Ovary (tissue), 10 donors: ENCODE measurements at places on chromosomes 13 and 19. TPM values are rescaled to one million over a fixed set of nuclear protein-coding genes. Genes with fewer than 3 reads are reported as not detected.

GRCh38 chr13:99040536-99041131 lies 62.8 kb upstream of the DOCK9 start:
- DNase-seq: no peak
- H3K4me3 ChIP-seq: no peak overlapping the region
- no peaks in the 10 kb centered on the region for H3K4me1 ChIP-seq
- H3K27ac ChIP-seq: no peak overlapping the region
- H3K27me3 ChIP-seq: no peaks in the 10 kb centered on the region

DNA sequence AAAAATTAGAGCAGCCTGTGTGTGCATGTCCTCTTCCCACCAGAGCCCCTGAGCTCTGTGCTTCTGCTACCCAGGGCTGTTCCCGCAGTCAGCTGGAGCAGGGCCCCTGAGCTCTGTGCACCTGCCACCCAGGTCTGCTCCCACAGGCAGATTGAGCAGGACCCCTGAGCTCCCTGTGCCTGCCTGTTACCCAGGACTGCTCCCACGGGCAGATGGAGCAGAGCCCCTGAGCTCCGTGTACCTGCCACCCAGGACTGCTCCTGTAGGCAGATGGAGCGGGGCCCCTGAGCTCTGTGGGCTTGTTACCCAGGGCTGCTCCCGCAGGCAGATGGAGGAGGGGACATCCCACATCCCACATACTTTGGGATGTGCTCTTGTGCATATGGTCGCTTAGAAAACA lies 186.8 kb upstream of the SOX1 start:
- no peak overlapping the region for H3K4me3 ChIP-seq
- H3K27me3 ChIP-seq: no peaks in the 10 kb centered on the region
- H3K27ac ChIP-seq: no peak overlapping the region

DNA sequence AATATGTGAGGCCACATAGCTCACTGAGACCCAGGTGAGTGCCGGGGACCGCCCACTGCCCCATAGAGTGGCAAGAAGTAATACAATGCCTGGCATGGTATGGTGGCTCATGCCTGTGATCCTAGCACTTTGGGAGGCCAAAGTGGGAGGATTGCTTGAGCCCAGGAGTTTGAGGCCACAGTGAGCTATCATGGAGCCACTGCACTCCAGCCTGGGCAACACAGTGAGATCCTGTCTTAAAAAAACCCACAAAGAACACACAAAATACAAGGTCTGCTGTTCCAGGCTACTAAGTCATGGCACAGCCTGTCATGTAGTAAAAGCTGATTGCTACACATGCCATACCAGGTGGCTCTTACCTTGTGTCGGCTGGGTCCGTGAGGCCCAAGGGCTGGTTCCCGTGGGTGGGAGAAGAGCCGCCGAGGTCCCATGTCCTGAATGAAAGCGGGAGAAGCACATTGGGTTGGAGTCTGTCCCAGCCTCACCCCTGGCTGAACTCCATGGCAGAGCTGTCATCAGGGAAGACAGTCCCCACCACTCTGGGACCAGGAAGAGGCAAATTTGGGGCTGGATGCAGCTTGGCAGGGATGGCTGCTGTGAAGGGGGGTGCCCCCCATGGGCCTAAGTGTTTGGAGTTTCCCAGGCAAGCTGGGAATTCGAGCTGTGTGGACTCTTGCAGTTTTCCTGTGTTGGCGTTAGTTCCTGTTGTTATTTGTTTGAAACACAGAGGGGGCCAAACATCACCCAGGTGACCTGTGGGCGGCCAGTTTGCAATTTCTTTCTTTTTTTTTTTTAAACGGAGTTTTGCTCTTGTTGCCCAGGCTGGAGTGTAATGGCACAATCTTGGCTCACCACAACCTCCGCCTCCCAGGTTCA lies 3.2 kb upstream of the FDX2 start:
- H3K27me3 ChIP-seq: no peaks in the 10 kb centered on the region
- no peak overlapping the region for H3K27ac ChIP-seq
- peaks cover 3% of the 10 kb centered on the region for H3K4me1 ChIP-seq
- H3K36me3 ChIP-seq: no peaks in the 10 kb centered on the region
- no peak overlapping the region for H3K4me3 ChIP-seq
- no peak for DNase-seq

GRCh38 chr13:102852556-102852955 lies 6.7 kb downstream of the ERCC5 start:
- DNase-seq: no peak
- no peaks in the 10 kb centered on the region for H3K36me3 ChIP-seq
- H3K4me1 ChIP-seq: peaks cover 2% of the 10 kb centered on the region
- H3K4me3 ChIP-seq: no peak overlapping the region
- no peak overlapping the region for H3K27ac ChIP-seq

DNA sequence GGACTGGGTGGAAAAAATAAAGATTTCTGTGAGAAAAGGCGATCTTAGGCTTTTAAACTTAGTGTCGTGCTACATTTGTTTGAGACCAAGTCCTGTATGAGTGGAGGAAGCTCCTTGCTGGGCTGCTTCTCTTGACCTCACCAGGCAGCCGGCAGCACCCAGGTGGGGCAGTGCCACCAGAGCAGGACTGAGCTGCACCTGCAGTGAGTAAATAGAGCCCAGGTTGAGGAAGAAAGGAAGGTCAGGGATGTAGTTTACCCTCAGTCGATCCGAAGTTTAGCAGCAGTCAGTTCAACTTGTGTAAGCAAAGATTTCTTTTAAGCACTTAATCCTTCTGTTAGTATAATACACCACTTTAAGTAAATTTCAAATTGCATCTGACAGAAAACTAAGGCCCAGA lies 13.6 kb downstream of the HNRNPM start:
- DNase-seq: no peak
- H3K27me3 ChIP-seq: no peaks in the 10 kb centered on the region
- no peaks in the 10 kb centered on the region for H3K36me3 ChIP-seq
- H3K4me3 ChIP-seq: no peak overlapping the region
- H3K27ac ChIP-seq: no peak overlapping the region

DNA sequence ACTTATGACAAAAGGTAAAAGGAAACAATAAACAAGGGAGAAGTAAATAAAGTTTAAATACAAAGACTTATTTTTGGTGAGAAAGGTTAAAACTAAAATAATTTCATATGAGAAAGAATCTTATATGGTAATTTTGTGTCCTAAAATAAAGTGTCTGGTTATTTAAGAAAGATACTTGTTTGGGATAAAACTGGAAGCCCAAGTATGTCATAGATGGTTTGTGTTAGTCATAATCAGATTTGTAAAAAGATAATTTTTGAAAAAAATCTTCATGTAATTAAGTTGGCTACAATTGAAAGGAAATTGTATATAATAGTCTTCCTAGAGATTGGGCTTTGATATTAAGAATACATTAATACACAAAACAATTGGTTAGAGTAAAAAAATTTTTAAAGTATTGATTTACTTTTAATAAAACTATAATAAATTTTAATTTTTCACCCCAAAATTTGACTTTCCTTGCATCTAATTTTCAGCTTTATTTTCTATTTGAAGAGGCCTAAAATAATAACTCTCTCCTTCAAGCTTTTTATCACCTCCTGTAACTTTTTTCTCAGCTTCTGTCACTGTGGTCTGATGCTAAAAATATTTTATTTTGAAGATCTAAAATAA lies 315.6 kb downstream of the SLITRK5 start:
- no peak for DNase-seq
- no peaks in the 10 kb centered on the region for H3K36me3 ChIP-seq
- no peak overlapping the region for H3K27ac ChIP-seq
- no peak overlapping the region for H3K4me3 ChIP-seq
- no peaks in the 10 kb centered on the region for H3K4me1 ChIP-seq

DNA sequence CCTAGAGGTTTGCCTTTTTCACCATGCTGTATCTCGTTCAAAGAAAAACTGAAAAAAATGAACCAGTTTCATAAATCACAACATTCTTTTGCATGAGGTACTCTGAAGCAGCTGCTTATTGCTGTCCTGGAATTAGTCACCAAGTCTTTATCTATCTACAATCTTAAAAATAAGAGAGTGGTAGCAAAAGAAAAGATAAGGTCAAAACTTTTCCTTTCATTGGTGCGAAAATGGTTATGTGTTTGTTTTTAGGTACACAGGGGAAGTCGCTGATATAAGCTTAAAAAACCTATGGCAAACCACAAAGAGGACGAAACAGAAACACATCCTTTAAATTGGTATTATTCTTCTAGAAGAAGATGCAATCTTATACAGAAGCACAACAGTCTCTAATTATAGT lies 20.7 kb downstream of the OBI1 start:
- no peaks in the 10 kb centered on the region for H3K4me1 ChIP-seq
- H3K36me3 ChIP-seq: no peaks in the 10 kb centered on the region
- no peak for DNase-seq
- no peaks in the 10 kb centered on the region for H3K27me3 ChIP-seq
- no peak overlapping the region for H3K4me3 ChIP-seq
- no peak overlapping the region for H3K27ac ChIP-seq

GRCh38 chr19:50844296-50844935 lies 10.3 kb upstream of the KLK3 start:
- no peaks in the 10 kb centered on the region for H3K4me1 ChIP-seq
- H3K27ac ChIP-seq: no peak overlapping the region
- H3K27me3 ChIP-seq: no peaks in the 10 kb centered on the region
- no peak for DNase-seq

DNA sequence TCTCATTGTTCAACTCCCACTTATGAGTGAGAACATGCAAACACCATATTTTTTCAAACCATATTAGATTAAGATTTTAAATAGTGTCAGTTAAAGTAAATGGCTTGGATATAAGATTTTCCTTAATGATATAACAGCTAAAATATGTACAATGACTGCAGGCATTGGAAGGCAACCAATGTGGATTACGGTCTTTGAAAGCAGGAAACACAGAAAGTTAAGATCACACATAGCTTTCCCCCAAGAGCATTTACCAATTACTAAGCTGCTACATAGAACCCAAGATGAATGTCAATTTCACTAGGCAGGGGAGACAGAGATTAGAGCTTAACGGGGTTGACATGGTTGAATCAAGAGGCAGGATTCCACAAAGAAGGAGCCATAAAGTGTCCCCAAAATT lies 173.2 kb upstream of the TRPC4 start:
- no peaks in the 10 kb centered on the region for H3K36me3 ChIP-seq
- no peaks in the 10 kb centered on the region for H3K4me1 ChIP-seq
- H3K27me3 ChIP-seq: no peaks in the 10 kb centered on the region
- H3K27ac ChIP-seq: no peak overlapping the region

CYP2A6 gene
- 1.2 TPM for polyA plus RNA-seq

SPRY2 gene
- 13.6 TPM for polyA plus RNA-seq

SLC25A42 gene
- 18.8 TPM for polyA plus RNA-seq

CYP4F3 gene
- not detected for polyA plus RNA-seq

CBY2 gene
- polyA plus RNA-seq: not detected

ZNF790 gene
- polyA plus RNA-seq: 4.5 TPM

CYP2B6 gene
- polyA plus RNA-seq: not detected

GFY gene
- not detected for polyA plus RNA-seq
